ENCODE measurements at places on chromosomes 7 and 10.

DNA sequence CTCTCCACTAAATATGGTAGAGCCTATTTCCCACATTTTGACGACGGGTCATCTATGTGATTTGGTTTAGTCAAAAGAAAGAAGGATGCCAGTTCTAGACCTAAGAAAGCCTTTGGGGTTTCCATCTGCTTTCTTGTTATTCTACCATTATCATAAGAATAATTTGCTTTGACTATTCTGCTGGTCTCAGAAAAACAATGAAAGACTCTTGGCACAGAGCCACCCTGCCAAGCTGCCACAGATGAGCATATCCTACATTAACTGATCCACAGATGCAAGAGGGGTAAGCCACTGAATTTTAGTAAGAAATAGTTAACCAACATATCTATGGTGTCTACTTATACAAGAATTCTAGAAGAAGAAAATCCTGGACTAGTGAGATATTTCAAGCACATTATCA, 158.6 kb upstream of the MAGI2 start:
- DNase-seq: no peak

- DNase-seq: no peak
These were observed 131.1 kb upstream of the SHH start for GRCh38 chr7:155943251-155943899.

GRCh38 chr7:155484483-155485399, 26.8 kb downstream of the EN2 start:
- DNase-seq: no peak

- no peak for DNase-seq
These were observed 13.4 kb downstream of the SLC13A4 start for GRCh38 chr7:135714534-135715009.

GRCh38 chr10:61409157-61409556, 44.0 kb downstream of the TMEM26 start:
- no peak for DNase-seq

- DNase-seq: no peak
These were observed 47.2 kb upstream of the NRP1 start for GRCh38 chr10:33381451-33382215.

DNA sequence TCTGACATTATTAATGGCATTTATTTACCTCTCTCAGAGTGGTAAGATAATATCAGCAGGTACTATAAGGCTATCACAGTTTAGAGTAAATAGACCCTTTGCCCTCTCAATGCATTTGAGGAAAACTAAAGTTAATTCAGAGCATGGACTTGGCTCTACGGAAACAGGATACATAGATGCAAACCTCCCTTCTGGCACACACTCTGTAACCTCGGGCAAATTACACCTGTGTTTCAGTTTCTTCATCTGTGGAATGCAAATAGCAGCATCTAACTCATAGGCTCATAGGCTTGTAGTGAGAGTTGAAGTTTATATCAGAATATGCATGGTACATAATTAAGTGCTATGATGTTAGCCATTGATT, 5.6 kb downstream of the RAPGEF5 start:
- DNase-seq: no peak

GRCh38 chr7:96691702-96692101, 17.9 kb downstream of the SEM1 start:
- DNase-seq: no peak

- DNase-seq: no peak
These were observed 108.8 kb downstream of the SGMS1 start for GRCh38 chr10:50514995-50515394.

- no peak for DNase-seq
These were observed 511.2 kb upstream of the KCND2 start for GRCh38 chr7:119761776-119762175.

- DNase-seq: no peak
These were observed 20.1 kb upstream of the TBXAS1 start for GRCh38 chr7:139808846-139809442.

DNA sequence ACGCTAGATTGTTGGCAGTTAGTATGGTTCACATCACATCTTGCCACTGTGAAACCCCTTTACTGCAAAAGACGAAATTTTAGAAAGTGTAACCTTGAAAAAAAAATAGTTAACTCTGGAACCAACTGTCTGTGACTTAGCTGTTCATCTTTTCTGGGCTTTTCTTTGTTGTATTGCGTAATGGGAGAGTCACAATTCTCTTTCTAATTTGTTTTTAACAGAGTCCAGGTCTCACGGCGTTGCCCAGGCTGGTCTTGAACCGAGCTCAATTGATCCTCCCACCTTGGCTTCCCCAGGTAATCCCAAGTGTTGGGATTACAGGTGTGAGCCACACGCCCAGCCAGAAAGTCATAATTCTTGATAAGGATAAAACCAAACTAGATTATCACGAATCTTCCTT, 14.5 kb downstream of the UBE3C start:
- DNase-seq: no peak

GRCh38 chr10:122894261-122894944, 15.0 kb upstream of the FAM24B start:
- DNase-seq: no peak

GRCh38 chr7:17315974-17316373, 17.5 kb downstream of the AHR start:
- DNase-seq: no peak

DNA sequence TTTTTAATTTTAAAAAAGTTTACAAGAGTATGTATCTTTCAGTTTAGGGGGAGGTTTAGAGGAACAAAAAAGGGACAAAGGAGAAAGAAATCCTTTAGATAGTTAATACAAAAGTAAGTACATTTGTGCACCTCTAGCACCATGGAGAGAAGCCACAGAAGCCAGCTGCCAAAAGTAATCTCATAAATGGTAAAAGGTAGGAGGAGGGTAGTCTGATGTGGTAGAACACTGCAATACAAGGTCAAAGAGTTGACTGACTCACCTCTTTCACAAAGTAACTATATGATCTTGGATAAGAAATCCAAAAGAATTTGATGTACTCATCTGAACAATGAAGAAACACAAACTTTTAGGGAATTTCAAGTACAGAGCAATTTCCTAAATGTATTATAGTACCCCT, 68.1 kb downstream of the CNOT4 start:
- no peak for DNase-seq

GRCh38 chr10:77409697-77410471, 227.7 kb downstream of the KCNMA1 start:
- no peak for DNase-seq
